CD4-positive, alpha-beta memory T cell (primary cell): ENCODE measurements at places on chromosomes 2 and 18. TPM values are rescaled to one million over a fixed set of nuclear protein-coding genes. Genes with fewer than 3 reads are reported as not detected.

The RAB6C gene
- total RNA-seq: 0.11 TPM

- DNase-seq: no peak
Observed at GRCh38 chr2:218418717-218419458, at the start of gene VIL1. TSS of gene VIL1 (plus strand) at chr2:218419123. CDS start at chr2:218423779, 4,656 bp downstream.

The NT5DC4 gene
- total RNA-seq: not detected

The TMEM247 gene
- not detected for total RNA-seq

GRCh38 chr2:208183526-208183925 lies 6.3 kb downstream of the C2orf80 start:
- DNase-seq: no peak

The EN1 gene
- total RNA-seq: not detected

DNA sequence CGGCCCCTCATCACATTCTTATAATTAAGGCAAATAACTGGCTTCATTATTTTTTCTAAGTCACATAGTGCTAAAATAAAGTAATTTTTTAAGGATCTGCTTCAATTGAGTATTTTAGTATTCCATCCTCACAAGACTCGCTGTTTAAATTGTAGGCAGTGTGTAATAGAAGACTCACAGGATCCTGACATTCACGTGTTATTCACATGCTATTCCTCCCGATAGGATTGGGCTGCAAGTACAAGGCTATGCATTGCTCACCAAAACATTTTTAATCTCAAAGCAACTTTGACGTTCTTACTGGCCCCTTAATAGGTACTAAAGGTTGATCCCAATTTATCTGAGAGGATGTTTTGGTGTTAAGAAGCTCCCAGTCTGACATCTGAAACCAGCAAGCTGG lies 127.6 kb upstream of the L3MBTL4 start:
- DNase-seq: no peak

DNA sequence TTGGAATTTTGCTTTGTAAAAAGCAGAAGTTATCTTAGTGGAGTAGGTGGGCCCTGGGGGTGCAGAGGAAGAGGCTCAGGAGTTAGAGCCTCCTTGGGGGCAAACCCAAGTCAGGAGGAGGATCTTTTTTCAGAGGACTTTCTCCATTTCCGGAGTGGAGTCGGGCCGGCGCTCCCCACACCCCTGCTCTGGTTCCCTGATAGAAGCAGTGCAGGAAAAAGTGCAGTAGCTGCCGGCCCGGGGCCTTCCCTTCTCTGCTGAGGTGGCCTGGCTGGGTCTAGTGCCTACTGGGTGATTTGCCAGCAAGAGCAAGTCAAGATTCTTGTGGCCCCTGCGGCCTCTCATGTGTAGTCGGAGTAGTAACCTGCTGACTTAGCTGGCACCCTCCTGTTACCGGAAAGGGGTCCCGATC lies 124.2 kb upstream of the HS6ST1 start:
- DNase-seq: no peak

The CCBE1 gene
- total RNA-seq: not detected

DNA sequence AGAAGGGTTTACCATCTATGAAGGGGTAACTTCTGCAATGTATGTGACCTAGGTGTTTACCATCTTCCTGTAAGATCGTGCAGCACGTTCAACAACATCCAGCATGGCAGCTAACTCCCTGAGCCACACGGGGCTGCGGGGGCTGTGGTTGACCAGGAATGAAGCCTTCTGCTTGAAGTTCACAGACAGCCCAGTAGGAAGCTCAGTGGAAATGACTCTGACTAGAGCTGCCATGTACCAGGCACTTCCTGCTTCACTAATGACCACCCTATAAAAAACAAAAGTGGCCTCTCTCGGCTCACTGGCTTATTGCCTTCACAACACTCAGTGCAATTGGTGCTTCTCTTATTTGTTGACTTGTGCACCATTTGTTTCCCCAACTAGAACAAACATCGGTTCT lies 99.7 kb upstream of the SMAD7 start:
- DNase-seq: no peak

- no peak for DNase-seq
Observed at GRCh38 chr2:78757640-78758039, 267.9 kb upstream of the REG3G start.

The SPATA3 gene
- not detected for total RNA-seq

The SH3RF3 gene
- 2.1 TPM for total RNA-seq

GRCh38 chr2:75276093-75277029 lies 77.0 kb upstream of the TACR1 start:
- no peak for DNase-seq

The ABCG5 gene
- not detected for total RNA-seq

The HMSD gene
- 1.8 TPM for total RNA-seq

The ATP8B1 gene
- total RNA-seq: not detected

GRCh38 chr2:41954304-41955291 lies 93.2 kb upstream of the PKDCC start:
- no peak for DNase-seq

- peak; percentile 11 for DNase-seq
Observed at GRCh38 chr2:54899576-54900200, 150.6 kb downstream of the RTN4 start.

GRCh38 chr2:45180779-45181178 lies 171.5 kb upstream of the SIX2 start:
- no peak for DNase-seq

DNA sequence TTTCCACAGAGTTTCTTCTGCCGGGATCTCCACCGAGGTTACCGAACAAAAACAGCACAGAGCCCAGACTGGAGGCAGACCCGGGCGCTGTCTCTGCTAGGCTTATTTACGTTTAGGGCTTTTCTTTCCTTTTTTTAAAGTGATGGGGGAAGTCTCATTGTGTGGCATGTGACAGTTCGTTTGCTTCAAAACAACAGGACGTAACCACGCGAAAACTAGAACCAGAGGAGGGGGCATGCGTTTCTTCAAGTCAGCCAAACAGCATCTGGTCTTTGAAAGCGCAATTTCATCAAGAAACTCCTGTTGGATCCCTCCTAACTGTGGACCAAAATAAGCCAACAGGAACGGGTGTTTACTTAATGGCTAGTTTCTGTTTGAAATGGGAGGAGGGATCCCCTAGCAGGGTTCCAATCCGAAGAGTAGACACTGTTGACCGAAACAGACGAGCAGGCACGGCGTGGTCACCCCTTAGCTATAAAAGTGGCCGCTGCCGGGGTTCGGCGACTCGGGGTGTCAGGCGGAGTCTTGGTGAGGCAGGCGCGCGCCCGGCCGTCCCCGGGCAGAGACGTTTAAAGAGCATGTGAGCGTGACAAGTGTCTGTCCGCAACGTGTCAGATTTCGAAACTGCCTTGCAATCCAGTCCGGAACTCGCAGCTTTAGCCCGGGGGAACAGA lies 997 bp upstream of the TGIF1 start:
- DNase-seq: peak; percentile 90

DNA sequence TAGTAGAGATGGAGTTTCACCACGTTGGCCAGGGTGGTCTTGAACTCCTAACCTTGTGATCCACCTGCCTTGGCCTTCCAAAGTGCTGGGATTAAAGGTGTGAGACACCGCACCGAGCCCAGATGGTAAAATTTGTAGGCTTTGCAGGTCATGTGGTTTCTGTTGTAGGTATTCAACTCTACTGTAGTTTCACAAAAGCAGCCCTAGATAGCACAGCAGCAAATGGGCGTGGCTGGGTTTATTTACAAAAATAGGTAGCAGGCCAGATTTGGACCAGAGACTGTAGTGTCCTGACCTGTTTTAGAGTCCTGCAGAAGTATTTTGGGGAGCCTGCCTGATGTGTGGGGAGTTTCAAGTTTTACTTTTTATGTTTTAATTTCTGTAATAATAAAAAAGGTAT lies 84.1 kb upstream of the RASGRP3 start:
- no peak for DNase-seq

The CDK15 gene
- total RNA-seq: not detected

DNA sequence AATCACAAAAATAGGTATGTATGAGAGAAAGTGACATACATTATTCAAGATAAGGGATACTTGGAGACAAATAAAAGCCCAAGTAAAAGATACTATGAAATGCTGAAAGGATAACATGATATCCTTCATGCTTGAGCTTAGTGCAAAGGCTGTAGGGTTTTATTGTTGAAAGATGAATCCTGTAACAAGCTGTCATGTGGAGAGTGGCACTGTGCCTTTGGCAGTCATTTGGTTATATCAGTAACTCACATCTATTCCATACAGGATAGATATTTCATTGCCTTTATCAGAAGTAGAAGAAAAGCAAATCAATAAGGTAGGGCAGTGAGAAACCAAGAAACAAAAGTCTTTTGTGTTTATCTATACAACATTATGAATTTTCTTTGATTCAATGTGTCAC lies 211.0 kb downstream of the ZNF385B start:
- DNase-seq: no peak

DNA sequence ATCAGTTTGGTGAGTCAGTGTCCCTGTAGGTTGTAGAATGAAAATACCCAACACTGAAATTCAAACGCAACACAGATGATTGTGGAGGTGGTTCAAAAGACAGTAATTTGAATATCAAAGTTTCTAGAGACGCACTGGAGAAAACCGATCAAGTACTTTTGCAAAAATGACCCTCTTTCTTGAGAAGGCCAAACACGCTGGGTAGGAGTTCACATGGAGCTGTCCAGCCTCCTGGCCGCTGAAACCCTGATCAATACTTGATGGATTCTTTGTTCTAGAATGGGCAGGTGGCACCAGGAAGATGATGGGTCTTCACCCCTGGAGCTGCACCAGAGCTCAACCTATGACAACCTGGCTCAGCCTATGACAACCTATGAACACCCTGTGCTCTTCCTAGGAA lies 39.7 kb upstream of the UBE2F start:
- no peak for DNase-seq

DNA sequence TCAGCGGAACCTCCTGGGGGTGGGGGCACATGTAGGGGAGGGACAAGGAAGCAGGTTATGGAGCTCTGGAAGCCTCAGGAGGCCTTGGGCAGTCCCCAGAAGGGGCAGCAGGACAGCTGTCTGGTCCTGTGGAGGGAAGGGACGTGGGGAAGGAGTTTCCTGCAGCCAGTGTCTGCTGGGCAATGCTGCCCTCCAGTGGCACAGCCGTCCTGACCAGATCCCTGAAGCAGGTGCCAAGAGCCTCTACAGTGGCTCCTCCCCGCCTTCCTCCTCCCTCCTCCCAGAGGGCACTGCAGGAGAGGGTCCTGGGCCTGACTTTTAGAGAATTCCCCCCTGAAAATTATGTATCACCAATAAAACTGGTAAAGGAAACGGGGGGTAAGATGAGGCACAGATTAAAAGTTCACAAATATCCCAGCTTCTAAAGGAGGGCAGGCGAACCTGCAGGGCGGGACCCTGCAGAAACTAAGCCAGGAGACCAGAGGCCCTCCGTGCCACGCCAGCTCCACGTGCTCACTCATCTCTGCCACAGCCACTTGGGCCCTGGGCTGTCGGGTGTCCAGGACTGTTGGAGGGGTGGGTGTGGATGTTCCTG lies 258.5 kb downstream of the TWIST2 start:
- DNase-seq: no peak

DNA sequence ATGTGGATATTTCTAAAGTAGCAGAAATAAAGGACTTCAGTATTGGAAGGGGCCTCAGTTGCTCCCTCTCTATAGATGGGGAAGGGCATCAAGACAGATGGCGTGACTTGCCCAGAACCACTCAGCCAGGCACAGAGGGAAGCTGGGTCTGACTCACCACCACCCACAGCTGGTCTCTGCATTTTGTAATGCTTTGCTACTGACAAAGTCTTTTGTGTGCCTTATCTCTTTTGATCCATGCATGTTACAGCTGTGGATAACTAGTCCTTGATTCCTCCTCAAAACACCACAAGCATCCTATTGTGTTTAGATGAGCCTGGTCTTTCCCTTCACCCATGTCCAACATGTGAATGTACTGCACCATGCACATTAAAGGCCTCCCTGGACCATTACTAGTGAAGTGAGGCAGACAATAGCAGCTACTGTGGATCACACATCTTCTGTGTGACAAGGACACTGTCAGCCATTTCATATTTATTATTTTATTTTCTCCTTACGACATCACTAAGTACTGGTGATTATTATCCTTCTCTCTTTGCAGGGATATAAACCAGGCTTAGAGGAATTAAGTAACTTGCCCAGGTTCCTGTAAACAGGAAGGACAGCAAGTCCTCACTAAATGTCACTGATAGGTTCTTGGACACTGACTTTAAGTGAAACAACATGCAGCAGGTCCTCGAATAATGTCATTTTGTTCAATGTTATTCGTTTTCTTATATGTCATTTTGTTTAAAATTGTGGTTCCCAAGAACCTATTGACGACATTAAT lies 29.6 kb upstream of the IL37 start:
- no peak for DNase-seq

The PIEZO2 gene
- not detected for total RNA-seq

The CXCR1 gene
- total RNA-seq: not detected

DNA sequence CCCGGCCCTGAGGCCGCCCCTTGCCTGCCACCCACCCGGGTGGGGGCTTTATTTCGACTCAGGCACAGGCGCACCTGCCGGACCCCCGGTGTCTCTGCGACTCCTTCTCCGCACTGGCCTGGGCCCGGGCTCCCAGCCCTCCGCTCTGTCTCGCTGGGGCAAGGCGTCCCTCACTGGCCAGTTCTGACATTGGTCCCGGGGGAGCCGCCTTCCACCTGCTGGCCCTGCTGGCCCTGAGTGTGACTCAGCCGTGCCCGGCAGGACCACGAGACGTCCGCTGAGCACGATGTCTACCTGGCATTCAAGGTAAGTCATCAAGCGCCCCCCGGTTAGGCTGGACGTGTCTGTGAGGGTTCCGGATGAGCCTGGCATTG lies 131.5 kb upstream of the CTDP1 start:
- DNase-seq: no peak

The C2orf78 gene
- total RNA-seq: not detected

The SDC1 gene
- not detected for total RNA-seq

The ALPP gene
- not detected for total RNA-seq

DNA sequence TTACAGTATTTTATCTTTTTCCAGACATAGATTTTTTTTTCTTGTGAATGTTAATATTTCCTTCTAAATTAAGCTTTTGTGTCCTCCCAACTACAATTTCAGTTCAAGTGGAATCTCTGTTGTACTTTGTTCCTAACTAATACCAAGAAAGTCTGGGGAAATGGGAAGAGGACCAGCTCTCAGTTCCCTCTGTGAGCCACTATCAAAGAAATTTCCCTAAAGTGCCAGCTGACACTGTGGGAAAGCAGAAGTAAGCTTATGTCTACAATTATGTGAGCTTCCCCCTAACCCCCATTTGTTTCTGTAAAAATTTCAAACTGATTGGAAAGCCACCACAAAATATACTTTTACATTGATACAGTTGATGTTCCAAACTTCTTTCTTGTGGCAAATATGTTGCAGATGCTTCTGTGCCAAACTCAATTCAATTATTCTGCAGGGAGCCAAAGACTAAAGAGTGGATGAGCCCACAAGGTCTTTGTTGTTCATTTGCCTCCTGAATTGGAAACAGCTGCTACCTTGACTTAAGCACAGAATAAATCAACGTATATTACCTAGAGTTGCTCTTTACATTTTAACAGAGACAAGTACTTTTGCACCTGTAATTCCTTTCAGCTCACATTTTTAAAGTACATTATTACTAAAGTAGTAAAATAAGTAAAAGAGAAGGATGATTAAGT lies 306.6 kb downstream of the PTH2R start:
- no peak for DNase-seq

- peak; percentile 49 for DNase-seq
Observed at GRCh38 chr2:126658905-126659561, 3.1 kb downstream of the GYPC start.

- DNase-seq: no peak
Observed at GRCh38 chr2:201937343-201937742, 96.3 kb upstream of the FZD7 start.

The CCDC68 gene
- total RNA-seq: not detected

GRCh38 chr2:43950383-43951008 lies 45.3 kb downstream of the LRPPRC start:
- peak; percentile 26 for DNase-seq

GRCh38 chr2:96345438-96345837 lies 9.9 kb downstream of the NCAPH start:
- peak; percentile 14 for DNase-seq

- no peak for DNase-seq
Observed at GRCh38 chr2:237180187-237180586, 94.5 kb downstream of the COPS8 start.
